Natural killer cell treated with Interleukin-12 subunit alpha and Interleukin-12 subunit beta and Interleukin-15 and Interleukin-18, amount 100 ng/mL, for 72 hours (primary cell): ENCODE measurements at places on chromosomes 1 and 21. TPM values are rescaled to one million over a fixed set of nuclear protein-coding genes. Genes with fewer than 3 reads are reported as not detected.

DNA sequence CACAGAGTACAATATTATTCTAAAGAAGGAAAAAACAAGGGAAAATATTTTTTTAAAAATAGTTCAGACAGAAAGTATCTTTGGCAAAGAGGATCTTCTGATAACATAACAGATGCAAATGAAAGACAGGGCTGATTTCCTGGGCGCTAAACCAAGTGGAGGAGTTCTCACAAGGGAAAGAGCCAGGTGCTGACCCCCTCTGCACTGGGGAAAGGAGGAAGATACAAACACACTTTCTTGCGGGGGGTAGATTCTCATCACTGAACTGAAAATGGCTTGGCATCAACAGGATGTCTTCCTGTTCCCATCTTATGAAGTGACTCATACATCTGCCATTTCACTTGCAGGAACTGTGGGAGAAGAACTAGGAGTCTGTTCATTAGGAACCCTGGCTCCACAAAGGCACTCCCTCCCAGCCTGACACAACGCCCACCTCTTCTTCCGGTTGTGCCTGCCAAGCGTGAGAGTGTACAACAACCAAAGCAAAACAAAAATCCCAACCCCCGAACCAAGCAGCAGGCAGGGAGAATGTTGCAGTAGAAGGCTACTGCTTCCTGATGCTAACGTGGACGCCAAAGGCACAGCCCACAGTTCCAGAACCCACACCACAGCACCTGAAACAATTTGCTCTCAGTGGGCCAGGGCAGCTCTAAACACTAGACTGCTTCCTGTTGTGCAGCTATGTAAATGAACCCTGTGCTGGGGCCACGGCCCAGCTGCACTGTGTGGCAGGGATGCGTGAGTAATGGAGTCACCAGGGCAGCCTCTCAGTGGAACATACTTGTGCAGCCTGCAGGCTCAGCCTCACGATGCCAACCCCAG is 51.0 kb downstream of the GADD45A start:
- no peak for DNase-seq

Gene TMEM200B
- total RNA-seq: not detected

Gene KDF1
- not detected for total RNA-seq

GRCh38 chr21:46222436-46223116 is 6.0 kb downstream of the LSS start:
- no peak for DNase-seq

Gene GRHL3
- not detected for total RNA-seq

GRCh38 chr1:154879038-154879421 is 8.9 kb upstream of the KCNN3 start:
- DNase-seq: no peak

Gene FAM167B
- 0.47 TPM for total RNA-seq

Gene KRTAP7-1
- total RNA-seq: not detected

GRCh38 chr1:85317560-85317959 is 41.1 kb upstream of the BCL10 start:
- no peak for DNase-seq

GRCh38 chr1:21564521-21565095 is 55.4 kb downstream of the ALPL start:
- no peak for DNase-seq

Gene AADACL3
- not detected for total RNA-seq

- no peak for DNase-seq
Observed at GRCh38 chr21:41895643-41896493, 16.7 kb upstream of the PRDM15 start.
